ENCODE measurements at places on chromosomes 3 and 15.

DNA sequence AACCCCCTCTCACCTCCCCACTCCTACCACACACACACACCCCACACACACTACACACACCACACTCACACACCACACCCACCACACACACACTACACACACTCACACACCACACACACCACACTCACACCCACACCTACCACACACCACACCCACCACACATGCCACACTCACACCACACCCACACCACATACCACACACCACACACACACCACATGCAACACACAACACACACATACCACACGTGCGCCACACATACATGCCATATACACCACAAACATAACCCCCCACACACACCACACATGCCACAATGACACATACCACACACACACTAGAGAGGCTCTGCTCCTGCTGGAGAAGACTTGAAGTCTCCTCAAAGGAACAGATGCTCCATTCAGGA lies 5.9 kb upstream of the ITPKA start:
- no peak for DNase-seq

- DNase-seq = no peak
Observed at GRCh38 chr3:22469995-22470394, 719.0 kb upstream of the ZNF385D start.

DNA sequence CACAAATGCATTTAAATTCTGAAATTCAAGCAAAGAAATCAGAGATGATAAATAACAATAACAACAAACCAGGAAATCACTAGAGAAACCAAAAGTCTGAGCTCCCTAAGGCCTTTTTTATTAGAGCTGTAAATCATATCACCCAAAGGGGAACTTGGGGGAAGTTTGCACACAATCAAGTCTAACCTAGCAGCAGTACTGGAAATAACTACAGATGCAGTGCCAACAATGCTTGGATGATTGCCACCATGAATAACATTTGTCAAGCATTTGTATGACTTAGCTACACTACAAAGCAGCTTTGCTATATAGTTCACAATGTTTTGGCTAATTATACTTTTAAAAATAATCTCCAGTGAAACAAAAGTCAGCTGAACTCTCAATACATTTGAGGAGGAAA lies 27.8 kb downstream of the SHQ1 start:
- DNase-seq = no peak

DNA sequence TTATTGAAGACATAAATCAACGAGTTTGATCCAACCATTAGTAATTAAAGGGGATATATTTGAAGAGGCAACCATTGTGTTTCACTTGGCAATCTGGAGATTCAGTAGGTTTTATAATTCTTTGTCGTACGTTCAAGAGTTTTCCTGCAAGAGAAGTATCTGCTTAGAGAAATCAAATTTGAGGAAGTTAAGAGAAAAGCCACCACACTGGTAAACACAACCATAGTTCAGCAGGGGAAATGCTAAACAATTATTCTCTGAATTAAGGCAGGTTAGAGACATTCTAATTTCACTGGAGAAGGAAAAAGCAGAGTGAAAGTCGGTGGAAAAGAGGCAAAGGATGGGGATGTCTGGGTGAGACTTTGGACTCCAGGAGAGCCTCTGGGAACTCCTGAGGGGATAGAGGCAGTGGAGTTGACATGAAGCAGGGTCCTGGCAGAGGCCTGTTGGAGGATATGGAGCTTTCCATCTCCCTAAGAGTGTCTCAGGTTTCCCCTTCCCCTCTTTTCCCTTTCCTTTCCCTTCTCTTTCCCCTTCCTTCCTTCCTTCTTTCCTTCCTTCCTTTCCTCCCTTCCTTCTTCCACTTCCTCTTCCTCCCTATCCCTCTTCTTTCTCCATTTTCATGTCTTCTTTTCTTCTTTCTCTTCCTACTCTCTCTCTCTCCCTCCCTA lies 26.5 kb downstream of the SPINK8 start:
- DNase-seq = no peak

GRCh38 chr15:41899854-41900442 lies 6.1 kb upstream of the SPTBN5 start:
- no peak for DNase-seq

DNA sequence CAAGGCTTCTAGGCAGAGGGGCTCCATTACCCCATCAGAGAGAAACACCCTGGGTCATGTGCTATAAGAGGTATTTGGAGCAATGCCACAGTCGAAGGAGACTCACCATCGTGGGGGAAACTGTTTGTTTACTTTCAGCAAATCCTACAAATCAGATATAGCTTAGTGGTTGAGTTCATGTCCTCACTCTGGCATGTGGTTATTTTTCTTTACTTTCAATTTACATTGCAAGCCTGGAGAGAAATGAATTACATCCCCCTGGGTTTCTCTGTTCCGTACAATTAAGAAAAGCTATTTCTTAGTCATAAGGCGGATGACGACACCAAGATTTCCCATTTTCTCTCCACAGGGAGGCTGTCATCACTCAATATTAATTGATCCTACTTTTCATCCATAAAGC lies 36.9 kb downstream of the RFTN1 start:
- DNase-seq = no peak
